ENCODE measurements at places on chromosomes 1 and 21.

DNA sequence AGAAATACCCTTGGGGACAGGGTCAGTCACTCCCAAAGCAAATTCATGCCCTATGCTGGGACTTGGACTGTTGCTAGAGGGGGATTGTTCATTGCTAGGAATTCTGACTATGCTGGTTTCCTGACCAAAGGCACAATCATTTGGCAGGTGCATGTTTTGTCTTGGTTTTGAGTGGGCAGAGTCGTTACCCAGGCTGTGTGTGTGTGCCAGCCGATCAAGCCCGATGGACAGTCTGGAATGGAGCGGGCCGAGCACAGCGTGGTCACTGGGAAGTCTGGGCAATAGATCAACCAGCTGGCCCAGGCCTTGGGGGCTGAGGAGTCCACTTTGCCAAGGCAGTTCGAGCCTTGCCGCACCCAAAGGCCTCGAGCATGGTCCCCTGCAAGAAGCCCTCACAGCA lies 60.9 kb downstream of the HTR6 start:
- DNase-seq: no peak

- DNase-seq: no peak
These were observed 6.2 kb downstream of the ZRANB2 start for GRCh38 chr1:71074681-71075080.

DNA sequence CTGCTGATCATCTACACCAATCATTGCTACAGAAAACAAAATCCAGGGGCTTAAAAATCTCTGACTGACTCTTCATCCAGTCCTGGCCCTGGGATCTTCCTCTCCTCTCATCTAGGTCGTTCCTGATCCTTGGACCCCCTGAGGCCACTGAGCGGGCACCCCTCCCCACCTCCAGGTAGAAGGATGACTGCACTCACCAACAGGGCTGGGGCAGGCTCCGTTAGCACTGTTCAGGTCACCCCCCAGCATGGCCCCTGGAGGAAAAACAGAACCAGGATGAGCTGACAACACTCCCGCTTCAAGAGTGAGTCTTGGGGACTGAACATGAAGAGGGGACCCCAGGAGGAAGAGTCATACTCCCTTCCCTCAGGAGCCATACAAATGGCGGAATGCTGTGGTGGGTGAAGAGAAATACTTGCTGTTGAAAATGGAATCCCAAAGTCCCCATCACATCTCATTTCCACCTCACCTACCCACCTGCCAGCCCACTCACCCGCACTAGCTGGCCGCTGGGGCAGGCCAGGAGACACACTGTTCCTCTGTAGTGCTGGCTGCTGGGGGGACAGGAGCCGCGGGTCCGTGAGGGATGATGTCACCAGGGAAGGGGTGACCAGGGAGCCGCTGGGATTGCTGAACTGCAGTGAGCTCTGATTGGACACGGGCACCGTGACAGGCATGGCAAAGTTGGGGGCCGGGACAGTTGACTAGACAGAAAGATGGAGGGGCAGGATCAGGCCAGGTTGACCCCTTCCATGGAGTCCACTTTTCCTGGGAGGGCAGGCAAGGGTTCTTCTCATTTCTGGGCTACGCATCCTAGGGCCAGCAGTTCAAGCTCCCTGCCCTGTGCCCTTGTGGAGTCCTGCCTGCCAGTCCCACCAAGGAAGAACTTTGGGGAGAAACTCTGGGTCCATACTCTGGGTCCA lies 21.2 kb downstream of the MEF2D start:
- DNase-seq: no peak

DNA sequence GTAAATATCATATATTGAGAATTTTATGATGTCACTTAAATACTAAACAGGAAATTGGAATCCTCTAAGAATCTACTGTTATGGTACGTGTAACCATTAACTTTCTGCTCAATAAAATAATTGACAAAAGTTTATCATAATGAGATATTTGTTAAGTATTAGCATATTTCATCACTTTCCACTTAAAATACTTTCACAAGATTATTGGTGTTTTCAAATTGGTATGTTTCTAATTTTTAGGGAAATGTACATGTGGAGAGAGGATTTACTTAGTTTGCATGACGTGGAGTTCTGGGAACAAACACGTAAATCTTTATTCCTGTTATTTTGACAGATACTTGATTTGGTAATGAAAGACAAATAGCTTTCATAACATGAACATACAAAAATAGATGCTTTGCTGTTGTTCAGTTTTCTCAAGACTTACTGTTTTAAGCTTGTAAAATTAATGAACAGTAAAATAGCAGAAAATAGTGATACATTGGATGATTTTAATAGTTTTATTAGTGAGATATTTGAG lies 1.6 kb downstream of the SRSF11 start:
- DNase-seq: no peak

DNA sequence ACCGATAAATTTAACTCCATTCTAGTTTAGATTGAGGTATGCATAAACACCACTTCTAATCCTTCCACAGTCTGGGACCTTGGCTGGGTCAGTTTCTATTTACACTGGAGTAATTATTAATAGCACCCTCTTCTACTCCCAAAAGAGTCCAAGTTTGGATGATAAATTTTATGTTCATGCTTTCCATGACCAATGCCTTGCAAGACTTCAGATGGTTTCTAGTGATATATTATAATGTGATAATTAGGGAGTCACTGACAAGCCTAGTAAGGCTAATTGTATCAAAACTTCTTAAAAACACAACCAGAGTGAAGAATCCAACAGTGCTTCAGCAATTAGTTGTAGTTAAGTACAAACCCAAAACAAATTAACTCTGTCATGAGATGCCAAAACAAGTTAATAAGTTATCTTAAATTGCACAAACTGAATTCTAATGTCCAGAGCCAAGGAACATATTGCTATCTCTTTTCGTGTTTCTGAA lies 489.6 kb downstream of the TTLL7 start:
- no peak for DNase-seq

GRCh38 chr1:1489861-1490260 lies 18.3 kb downstream of the ATAD3B start:
- no peak for DNase-seq

GRCh38 chr1:44355582-44356305 lies 687 bp upstream of the ERI3 start:
- no peak for DNase-seq

- DNase-seq: no peak
These were observed 5.9 kb downstream of the NBPF1 start for GRCh38 chr1:16607433-16607851.

GRCh38 chr1:208788013-208788540 lies 543.9 kb upstream of the PLXNA2 start:
- DNase-seq: no peak

- DNase-seq: no peak
These were observed 654.6 kb downstream of the KIF26B start for GRCh38 chr1:245809361-245809760.

GRCh38 chr1:153509036-153509435 lies 26.8 kb downstream of the S100A6 start:
- DNase-seq: no peak

GRCh38 chr1:66366634-66367033 lies 167.3 kb upstream of the SGIP1 start:
- DNase-seq: no peak

DNA sequence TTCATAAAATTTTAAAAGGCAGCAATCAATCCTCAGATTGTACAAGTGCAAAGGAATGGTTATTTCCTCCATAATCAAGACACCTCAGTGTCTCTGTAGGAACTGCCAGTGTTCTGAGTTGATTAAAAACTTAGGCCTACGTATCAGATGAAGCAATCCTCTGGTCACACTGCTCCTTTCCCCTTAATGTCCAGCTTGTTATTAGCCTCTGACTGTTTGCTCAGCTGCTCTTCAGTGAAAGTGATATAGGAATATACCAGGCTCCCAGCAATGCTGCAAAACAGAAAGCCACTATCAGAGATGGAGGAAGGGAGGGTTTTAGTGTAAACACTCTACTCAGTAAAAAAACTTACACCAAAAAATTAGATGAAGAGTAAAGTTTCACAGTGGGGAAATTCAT lies 49.8 kb downstream of the SLC35D1 start:
- no peak for DNase-seq

DNA sequence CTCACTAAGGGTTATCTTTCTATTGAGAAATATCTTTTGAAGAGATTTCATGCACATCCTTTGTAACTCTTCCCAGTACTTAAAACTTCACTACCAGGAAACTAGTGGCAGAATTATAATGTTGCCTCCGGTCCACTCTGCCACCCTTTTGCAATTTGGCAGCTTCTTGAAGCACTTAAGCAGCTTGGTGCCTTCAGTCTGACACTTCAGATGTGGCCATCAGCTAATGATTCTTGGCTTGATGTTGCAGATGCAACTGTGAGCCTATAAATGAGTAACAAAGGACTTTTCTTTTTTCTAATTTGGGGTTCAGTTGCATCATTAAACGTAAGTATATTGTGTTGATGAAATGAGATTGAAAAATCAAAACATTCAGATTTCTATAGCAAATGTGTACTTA lies 187.5 kb upstream of the C21orf91 start:
- DNase-seq: no peak

- DNase-seq: no peak
These were observed 31.7 kb downstream of the ELK4 start for GRCh38 chr1:205600085-205600484.

DNA sequence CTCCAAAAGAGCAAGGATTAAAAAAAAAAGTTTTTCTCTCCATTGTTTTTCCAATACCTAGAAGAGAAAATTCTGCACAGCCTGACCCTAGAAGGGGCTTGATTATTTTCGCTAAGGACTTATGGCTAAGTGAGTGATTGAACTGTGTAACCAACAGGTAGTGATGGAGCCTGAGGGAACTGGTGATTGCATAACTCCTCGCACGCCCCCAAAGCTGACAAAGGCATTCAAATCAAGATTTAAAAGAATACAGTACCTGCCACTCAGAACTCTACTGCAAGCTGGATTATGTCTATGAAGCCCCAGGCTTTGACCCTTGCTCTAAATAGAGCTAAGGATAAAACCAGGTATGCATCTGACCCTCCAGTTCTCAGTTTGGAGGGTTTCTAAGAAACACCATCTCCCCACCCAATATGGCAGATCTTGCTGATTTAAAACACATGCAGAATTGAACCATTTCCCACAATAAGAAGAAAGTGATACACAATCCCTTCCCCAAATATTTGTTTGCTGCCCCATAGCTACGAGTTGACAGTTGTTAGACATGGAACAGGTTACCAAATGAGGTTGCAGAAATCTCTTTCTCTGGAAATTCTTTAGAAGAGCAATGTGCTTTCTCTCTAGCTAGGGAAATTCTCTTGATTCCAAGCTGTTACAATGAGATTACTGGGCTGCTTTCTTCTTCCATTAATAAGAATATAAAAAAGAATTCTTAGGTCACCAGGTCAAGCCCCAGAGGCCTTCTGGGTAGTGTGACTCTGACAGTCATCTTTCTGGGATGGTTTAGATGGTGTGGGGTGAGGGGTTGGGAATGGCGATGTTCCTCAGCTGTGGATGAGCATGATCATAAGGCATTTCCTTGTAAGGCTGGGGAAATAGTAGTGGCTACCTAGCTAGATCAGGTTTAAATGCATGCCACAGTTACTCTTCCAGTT lies 35.1 kb downstream of the FGGY start:
- no peak for DNase-seq

All from large intestine (tissue), 12 donors.